Activated CD4-positive, alpha-beta T cell treated with anti-CD3 and anti-CD28 coated beads for 36 hours (primary cell): ENCODE measurements at places on chromosomes 3 and 15.

DNA sequence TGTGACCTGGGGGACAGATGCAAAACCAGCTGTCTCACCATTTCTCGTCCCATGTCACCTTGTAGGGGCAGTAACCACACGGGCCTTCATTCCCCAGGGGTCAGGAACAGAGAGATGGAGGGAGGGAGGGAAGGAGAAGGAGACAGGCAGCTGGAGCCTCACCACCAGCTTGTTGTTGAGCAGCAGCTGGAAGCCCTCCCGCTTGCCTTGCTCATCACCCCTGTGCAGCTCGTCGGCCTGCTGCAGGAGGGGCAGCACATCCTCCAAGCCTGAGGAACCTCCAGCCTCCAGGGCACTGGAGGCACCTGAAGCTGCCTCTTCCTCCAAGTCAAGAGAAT, 10.3 kb downstream of the RMDN3 start:
- no peak for DNase-seq

- no peak for DNase-seq
Observed at GRCh38 chr3:47251689-47252088, 30.9 kb downstream of the KIF9 start.

- DNase-seq: no peak
Observed at GRCh38 chr3:115804200-115804599, 180.9 kb downstream of the GAP43 start.

GRCh38 chr15:64279131-64279530, 76.8 kb downstream of the CSNK1G1 start:
- DNase-seq: no peak

DNA sequence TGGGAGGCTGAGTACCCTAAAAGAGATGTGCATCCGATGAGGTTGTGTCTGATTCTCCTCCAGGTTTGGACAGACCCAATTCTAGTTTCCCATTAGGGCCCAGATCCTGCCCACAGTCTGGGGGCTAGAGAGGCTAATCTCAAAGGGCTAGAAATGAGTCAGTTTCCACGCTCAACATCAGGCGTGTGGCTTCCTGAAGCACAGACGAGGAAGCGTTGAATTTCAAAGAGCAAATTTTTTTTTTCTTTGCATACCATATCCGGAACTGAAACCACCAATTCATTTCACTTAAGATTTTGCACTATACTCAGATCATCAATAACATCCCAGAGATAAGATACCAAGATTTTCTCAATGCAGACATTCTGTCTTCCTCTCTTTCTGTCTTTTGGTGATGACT, 173.8 kb upstream of the BCL6 start:
- peak; percentile 69 for DNase-seq

DNA sequence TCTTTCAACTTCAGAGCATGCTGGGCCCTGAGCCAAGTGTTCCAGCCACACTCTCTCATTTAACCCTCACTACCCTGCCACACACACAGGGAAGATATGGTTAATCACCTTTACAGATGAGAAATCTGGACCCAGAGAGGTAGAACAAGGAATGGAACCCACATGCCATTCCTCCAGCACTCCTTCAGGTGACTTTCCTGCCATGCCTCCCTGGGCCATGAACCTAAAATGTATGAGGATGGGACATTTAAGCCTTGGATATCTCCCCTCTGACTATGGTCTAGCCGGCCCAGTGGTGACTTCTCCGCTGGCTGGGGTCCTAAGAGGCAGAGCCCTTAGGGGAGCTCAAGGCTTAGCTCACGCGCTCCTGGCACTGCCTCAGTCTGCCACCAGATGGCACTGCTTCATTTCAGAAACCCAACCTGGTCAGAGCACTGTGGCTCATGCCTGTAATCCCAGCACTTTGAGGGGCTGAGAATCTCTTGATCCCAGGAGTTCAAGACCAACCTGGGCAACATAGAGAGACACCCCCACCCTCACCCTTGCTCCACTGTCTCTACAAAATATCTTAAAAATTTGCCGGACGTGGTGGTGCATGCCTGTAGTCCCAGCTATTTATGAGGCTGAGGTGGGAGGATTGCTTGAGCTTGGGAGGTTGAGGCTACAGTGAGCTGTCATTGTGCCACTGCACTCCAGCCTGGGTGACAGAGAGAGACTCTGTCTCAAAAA, 2.2 kb upstream of the DCAF1 start:
- DNase-seq: peak; percentile 90

DNA sequence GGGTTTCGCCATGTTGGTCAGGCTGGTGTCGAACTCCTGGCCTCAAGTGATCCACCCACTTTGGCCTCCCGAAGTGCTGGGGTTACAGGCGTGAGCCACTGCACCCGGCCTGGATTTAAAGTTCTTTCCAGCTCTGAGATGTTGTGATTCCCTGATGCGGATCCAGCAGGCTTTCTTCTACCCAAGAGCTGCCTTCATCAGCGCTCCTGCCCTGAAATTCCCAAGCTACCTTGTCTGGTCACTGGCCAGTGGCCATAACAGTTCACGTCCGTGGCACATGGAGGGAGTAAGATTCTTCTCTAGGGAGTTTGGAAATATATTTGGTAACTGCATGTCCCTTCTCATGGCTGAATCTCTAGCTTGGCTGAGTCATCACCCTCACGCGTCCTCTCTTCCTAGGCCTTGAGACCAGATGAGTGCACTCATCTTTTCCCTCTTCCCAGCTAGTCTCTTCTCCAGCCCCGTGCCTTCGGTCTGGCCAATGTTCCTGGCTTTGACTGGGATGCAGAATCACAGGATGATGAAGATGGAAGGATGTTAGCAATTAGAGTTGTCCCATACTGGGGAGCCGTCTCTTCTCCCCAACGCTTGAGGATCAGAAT, 29.8 kb upstream of the APOD start:
- no peak for DNase-seq

- peak; percentile 65 for DNase-seq
Observed at GRCh38 chr15:79967298-79968182, 3.5 kb downstream of the BCL2A1 start.

DNA sequence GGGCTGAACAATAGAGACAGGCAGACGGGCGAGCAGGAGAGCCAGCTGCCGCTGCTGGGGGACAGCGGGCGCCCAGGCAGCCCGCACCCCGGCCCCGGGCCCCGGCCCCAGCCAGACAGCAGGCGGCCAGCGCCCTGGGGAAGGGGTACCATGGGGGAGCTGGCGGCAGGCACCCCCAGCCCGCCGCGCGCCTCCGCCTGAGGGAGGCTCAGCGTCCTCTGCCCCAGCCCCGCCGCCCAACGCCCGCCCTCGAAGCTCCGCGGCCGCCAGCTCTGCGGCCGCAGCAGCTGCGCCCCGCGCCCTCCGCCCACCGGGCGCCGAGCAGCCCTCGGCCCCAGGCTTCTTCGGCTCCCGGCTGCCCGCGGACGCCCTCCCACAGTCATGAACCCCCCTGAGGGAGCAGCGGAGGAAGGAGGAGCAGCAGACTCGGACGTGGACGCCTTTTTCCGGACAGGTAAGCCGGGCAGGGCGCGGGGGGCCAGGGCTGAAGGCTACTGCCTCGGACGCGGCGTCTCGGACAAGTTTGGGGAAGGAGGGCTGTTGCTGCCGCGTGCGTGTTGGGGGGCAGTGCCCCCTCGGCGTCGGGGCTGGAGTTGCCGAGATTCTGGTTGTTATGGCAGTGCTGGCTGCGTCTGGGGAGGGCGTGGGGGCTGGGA, 41.6 kb upstream of the ROPN1 start:
- peak; percentile 9 for DNase-seq

DNA sequence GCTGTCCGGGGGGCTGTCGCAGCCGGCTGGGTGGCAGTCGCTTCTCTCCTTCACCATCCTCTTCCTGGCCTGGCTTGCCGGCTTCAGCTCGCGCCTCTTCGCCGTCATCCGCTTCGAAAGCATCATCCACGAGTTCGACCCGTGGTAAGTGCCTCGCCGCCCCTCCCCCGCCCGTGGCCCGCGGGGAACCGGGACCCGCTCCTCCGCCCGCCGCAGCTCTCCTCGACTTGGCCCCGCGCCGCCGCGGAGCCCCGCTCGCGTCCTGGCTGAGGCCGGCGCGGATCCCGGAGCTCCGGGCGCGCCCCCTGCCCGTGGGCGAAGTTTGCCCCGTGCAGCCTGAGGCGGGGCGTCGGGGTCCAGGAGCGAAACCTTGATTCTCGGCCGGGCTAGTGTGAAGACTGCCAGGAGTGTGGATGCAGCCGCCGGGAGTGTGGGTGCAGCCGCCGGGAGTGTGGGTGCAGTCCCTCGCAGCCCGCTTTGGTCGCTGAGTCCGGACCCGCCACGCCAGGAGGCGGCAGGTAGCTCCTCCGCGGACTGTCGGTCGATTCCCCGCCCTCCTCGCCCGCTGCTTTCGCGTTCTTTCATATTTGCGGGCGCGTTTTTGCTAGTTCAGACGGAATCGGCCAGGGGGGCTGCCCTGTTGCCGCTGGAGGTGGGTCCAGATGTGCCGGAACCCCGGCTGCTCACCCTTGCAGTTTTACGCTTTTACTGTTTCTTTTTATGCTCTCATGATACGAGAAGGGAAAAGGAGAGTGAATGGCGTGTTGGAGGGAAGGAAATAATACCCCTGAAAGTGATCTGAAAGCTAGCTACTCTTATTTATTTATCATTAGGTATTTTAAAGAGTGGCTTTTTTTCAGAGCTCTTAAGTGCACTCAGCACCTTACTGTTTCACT, 692 bp downstream of the STT3B start:
- DNase-seq: peak; percentile 75

DNA sequence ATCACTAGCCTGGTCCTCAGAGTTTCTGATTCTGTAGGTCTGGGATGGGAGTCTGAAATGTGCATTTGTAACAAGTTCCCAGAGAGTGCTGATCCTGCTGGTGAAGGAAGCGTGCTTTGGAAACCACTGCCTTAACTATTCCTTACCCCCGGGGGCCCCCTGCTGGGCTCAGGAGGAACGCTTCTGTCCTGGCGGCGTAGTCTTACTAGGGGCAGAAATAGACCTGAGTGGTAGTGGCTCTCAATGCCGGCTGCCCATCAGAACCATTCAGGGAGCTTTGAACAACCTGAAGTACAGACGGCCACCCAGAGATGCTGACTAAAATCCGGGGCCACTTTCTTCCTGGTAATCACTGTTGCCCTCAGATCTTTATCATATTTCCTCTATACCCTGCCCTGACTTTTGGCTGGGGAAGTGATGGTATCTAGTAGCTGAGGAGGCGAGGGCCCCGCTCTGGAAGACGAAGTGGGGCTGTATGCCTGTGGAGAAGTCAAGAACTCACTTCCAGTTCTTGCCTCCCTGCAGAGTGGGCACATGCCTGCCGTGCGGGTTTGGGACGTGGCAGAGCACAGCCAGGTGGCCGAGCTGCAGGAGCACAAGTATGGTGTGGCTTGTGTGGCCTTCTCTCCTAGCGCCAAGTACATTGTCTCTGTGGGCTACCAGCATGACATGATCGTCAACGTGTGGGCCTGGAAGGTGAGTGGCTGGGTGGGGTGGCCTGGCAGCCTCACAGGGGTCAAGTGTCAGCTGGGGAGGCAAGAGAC, 16.3 kb upstream of the JMJD7 start:
- peak; percentile 84 for DNase-seq

DNA sequence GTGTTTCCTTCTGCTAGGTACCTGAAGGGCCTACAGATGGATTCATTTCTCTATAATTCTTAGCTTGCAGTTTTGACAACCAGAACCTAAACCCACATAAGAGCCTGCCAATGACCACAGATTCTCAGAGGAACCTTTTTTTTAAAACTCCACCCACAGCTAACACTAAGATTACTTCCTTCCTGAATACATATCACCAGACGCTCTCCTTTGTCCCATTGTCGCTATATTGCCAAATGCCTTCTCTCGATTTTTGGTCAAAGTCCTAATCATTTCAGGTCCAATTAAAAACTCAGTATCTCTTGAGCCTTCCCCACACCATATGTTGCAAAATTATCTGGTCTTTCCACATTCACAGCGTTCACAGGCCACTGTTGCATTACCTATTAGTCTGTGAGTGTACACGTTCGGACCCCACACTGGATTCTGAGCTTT, 12.4 kb downstream of the ZNF710 start:
- no peak for DNase-seq

DNA sequence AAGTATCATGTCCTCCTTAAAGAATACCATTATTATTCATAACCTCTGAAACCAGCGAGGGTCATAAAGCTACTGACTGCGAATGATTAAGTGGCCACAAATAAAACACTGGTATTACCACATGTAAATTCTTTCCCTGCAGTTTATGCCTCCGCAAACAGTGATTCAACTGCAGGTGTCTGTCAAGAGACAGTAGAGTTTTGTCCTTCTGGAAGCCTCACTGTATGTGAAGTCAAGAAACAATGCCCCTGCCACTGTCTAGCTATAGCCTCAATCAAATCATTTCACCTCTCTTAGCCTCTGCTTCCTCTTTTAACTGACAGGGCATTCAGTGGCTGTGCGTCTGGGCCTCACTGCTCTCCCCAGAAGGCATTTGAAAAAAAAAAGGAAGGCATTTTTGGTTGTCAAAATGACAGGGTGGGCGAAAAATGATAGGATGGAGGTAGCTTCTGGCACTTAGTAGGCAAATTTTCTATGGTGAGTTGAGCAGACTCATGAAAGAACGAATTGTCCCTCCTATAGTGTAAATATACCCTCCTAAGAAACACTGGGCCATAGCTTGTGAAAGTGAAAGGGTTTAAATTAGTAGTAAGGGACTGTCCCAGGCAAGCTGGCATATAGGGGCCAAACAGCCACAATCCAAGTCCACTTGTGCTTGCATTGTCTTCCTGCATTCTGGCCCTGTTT, 66.7 kb downstream of the FILIP1L start:
- no peak for DNase-seq

GRCh38 chr3:28301688-28302087, 46.8 kb upstream of the ZCWPW2 start:
- DNase-seq: no peak

GRCh38 chr3:25056036-25056755, 371.9 kb upstream of the RARB start:
- DNase-seq: no peak

GRCh38 chr15:59157840-59158700, 48.6 kb upstream of the LDHAL6B start:
- no peak for DNase-seq

DNA sequence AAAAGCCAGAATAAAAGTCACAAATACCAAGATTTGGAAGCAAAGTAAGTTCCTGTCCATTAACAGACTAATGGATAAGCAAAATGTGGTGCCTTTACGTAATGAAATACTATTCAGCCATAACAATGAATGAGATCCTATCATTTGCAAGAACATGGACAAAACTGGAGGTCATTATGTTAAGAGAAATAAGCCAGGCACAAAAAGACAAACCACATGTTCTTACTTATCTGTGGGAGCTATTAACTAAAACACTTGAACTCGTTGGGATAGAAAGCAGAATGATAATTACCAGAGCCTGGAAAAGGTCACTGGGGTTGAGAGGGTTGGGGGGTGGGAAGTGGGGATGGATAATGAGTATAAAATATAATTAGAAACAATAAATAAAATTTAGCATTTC, 1015.9 kb downstream of the OTOL1 start:
- DNase-seq: no peak

DNA sequence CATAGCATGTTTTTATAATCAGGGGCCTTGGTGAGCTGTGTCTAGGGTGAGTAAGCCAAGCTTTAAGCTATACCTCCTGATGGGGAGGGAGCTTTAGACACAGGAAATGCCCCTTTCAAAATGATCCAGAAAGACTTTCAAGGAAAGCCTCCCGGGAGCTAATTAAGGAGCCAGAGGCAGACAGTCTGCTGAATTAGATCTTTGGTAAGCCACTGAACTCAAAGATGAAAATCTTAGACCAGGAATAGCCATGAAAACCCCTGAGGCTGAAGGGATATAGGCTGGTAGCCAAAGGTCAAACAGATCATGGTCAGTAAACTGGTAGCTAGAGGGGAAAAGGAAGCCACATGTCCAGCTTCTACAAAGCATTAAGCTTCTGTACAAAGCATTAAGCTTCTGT, 42.7 kb upstream of the GAP43 start:
- no peak for DNase-seq

- DNase-seq: no peak
Observed at GRCh38 chr3:147956615-147957014, 547.5 kb downstream of the ZIC1 start.
